K562 (cell line): ENCODE measurements at places on chromosomes 5 and 9. TPM values are rescaled to one million over a fixed set of nuclear protein-coding genes. Genes with fewer than 3 reads are reported as not detected.

Gene PIP5K1B
- 9.6 and 10.4 TPM in 2 replicates for total RNA-seq

Gene EIF4E1B
- not detected in 2 replicates for total RNA-seq

Gene NANS
- 127 and 133 TPM in 2 replicates for total RNA-seq

Gene RNF224
- not detected in 2 replicates for total RNA-seq

Gene PHAX
- total RNA-seq, result 25.8 and 26.1 TPM in 2 replicates

Gene EFNA5
- total RNA-seq, result not detected in 2 replicates

Gene GFI1B
- total RNA-seq, result 73.4 and 75.7 TPM in 2 replicates

Gene MARCOL
- not detected in 2 replicates for total RNA-seq

Gene ISL1
- total RNA-seq, result not detected in 2 replicates

Gene PTPN3
- total RNA-seq, result 0.02 and 0.20 TPM in 2 replicates

Gene NRG2
- total RNA-seq, result 0.07 TPM in 1 of 2 replicates, not detected in the other

Gene NME5
- not detected in 2 replicates for total RNA-seq

Gene FGD3
- 0.76 and 1.3 TPM in 2 replicates for total RNA-seq

Gene NEUROG1
- total RNA-seq, result not detected in 2 replicates

Gene CCDC152
- 4.7 and 5.1 TPM in 2 replicates for total RNA-seq

Gene KIAA0825
- 0.16 and 0.18 TPM in 2 replicates for total RNA-seq

Gene PCDHA9
- not detected in 2 replicates for total RNA-seq

Gene CDC14B
- 5.8 and 6.4 TPM in 2 replicates for total RNA-seq

Gene GADD45G
- total RNA-seq, result 0.20 TPM in 1 of 2 replicates, not detected in the other

Gene UGT3A1
- total RNA-seq, result not detected in 2 replicates

Gene PCDHB6
- total RNA-seq, result not detected in 2 replicates

Gene PTGER4
- 0.11 and 0.31 TPM in 2 replicates for total RNA-seq

Gene SLIT3
- total RNA-seq, result 0.04 and 0.13 TPM in 2 replicates

Gene ZER1
- 9.7 and 10.1 TPM in 2 replicates for total RNA-seq

Gene LRRC19
- not detected in 2 replicates for total RNA-seq

Gene LCN9
- not detected in 2 replicates for total RNA-seq

Gene TRIM7
- 10.3 and 12.4 TPM in 2 replicates for total RNA-seq

Gene NR4A3
- total RNA-seq, result 0.07 TPM in 1 of 2 replicates, not detected in the other

Gene LCN12
- total RNA-seq, result not detected in 2 replicates

Gene TMOD1
- 29.3 and 34.7 TPM in 2 replicates for total RNA-seq

Gene CCDC192
- total RNA-seq, result not detected in 2 replicates

Gene RNF44
- total RNA-seq, result 64.0 and 82.6 TPM in 2 replicates

Gene AFAP1L1
- total RNA-seq, result 0.07 and 0.13 TPM in 2 replicates

Gene TMEM215
- total RNA-seq, result not detected in 2 replicates

Gene PCDHAC1
- not detected in 2 replicates for total RNA-seq

Gene PCDHGA4
- total RNA-seq, result 0.27 and 0.40 TPM in 2 replicates

Gene TAS2R1
- total RNA-seq, result not detected in 2 replicates

Gene TOR1A
- total RNA-seq, result 49.5 and 51.3 TPM in 2 replicates

Gene MRRF
- total RNA-seq, result 49.0 and 55.0 TPM in 2 replicates

Gene ACTBL2
- total RNA-seq, result not detected in 2 replicates

Gene HAVCR1
- total RNA-seq, result not detected in 2 replicates

Gene SMIM32
- total RNA-seq, result not detected in 2 replicates

Gene PCDHGA9
- 0.18 and 0.20 TPM in 2 replicates for total RNA-seq

Gene GPR151
- total RNA-seq, result not detected in 2 replicates

Gene FST
- 0.25 and 0.27 TPM in 2 replicates for total RNA-seq

Gene ALDH1B1
- 44.8 and 46.3 TPM in 2 replicates for total RNA-seq

Gene RFX3
- total RNA-seq, result 4.9 and 5.2 TPM in 2 replicates

Gene INSL4
- total RNA-seq, result not detected in 2 replicates

Gene ALDH1A1
- total RNA-seq, result 24.4 and 27.0 TPM in 2 replicates

Gene PCDHA11
- not detected in 2 replicates for total RNA-seq

Gene REEP2
- total RNA-seq, result 0.44 and 0.63 TPM in 2 replicates

Gene CD72
- total RNA-seq, result 0.25 and 0.55 TPM in 2 replicates

Gene ADRB2
- 0.04 TPM in 2 replicates for total RNA-seq

Gene CPEB4
- total RNA-seq, result 17.7 and 19.7 TPM in 2 replicates

Gene CCL28
- not detected in 2 replicates for total RNA-seq

Gene INSL6
- not detected in 2 replicates for total RNA-seq
